ENCODE measurements at places on chromosomes 3 and 15.
A peak's percentile ranks its signal among the peaks of the same experiment; 100 is the strongest.

GRCh38 chr3:31533169-31534064 lies 692 bp downstream of the STT3B start:
- H3K4me3 ChIP-seq: peak overlapping the region; percentile 97
- no peaks in the 10 kb centered on the region for H3K4me1 ChIP-seq
- peak; percentile 46 for DNase-seq
- no peaks in the 10 kb centered on the region for H3K36me3 ChIP-seq

DNA sequence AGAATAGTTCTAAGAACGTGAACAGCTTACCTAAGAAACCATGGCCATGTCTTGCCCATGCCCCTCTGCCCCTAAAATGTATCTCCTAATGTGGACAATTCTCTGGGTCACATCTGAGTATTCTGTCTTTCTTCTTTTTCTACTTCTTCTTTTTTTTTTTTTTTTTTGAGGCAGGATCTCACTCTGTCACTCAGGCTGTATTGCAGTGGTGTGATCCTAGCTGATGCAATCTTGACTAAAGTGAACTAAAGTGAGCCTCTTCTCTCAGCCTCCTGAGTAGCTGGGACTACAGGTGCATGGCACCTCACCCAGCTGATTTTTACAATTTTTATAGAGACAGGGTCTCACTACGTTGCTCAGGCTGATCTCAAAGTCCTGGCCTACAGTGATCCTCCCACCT lies 204.8 kb upstream of the ZPLD1 start:
- H3K36me3 ChIP-seq: no peaks in the 10 kb centered on the region
- no peak for DNase-seq
- peaks cover 3% of the 10 kb centered on the region for H3K4me1 ChIP-seq
- H3K4me3 ChIP-seq: no peak overlapping the region
- no peaks in the 10 kb centered on the region for H3K27me3 ChIP-seq

- no peaks in the 10 kb centered on the region for H3K36me3 ChIP-seq
- no peaks in the 10 kb centered on the region for H3K27me3 ChIP-seq
- no peak overlapping the region for H3K27ac ChIP-seq
These were observed 9.3 kb downstream of the WWTR1 start for GRCh38 chr3:149648525-149648924.

DNA sequence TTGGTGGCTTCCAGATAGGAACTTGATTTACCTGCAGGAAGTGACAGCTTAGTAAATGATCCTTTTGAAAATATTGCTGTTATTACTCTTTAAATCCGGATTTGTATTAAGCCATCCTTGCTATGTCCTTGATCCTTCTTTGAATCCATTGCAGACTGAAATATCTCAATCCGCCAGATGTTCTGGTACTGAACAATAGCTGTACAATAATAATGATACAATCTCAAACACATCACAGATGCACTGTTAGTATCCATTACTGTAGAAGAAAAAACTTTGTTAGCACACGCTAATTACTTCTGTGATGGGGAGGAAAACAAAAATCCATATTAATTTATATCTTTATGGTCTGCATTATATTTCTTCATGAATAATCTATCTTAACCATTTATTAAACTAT lies 202.3 kb downstream of the CNTN4 start:
- H3K4me3 ChIP-seq: no peak overlapping the region
- no peak overlapping the region for H3K27ac ChIP-seq
- DNase-seq: no peak

- H3K36me3 ChIP-seq: no peaks in the 10 kb centered on the region
- H3K4me3 ChIP-seq: peak overlapping the region; percentile 97
- no peaks in the 10 kb centered on the region for H3K27me3 ChIP-seq
- no peak overlapping the region for H3K27ac ChIP-seq
These were observed 2.2 kb downstream of the FURIN start for GRCh38 chr15:90870354-90871138.

DNA sequence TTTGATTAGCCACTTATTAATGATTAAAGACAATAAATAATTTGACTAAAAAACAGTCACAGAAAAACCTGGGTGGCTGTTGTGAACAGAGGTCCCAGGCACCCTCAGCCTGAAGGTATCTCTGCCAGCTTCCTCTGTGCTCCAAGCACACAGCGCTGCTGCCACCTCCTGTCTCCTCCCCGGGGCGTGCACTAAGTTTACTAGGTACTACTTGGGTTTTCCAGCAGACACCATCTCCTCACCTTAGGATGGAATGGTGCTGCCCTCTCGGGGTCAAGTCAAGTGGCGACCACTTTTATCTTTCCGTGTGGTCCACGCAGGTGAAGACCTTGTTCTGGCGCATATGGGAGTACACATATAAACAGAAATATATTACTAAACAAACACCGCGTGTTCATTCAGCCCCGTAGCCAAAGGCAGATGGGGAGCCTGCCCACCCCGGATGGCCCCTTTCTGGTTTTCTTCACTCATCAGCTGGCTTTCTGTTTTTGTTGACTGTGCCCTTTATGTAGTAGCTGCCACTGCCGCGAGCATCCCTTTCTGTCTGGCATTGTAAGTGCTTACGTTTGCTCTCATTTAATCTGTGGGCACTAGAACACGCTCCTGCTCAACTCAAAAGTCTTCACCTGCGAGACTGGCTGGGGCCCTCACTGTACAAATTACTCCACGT lies 128.0 kb downstream of the LRIG1 start:
- DNase-seq: peak; percentile 60
- no peaks in the 10 kb centered on the region for H3K36me3 ChIP-seq
- no peaks in the 10 kb centered on the region for H3K27me3 ChIP-seq
- H3K4me1 ChIP-seq: peaks cover 12% of the 10 kb centered on the region
- no peak overlapping the region for H3K27ac ChIP-seq

DNA sequence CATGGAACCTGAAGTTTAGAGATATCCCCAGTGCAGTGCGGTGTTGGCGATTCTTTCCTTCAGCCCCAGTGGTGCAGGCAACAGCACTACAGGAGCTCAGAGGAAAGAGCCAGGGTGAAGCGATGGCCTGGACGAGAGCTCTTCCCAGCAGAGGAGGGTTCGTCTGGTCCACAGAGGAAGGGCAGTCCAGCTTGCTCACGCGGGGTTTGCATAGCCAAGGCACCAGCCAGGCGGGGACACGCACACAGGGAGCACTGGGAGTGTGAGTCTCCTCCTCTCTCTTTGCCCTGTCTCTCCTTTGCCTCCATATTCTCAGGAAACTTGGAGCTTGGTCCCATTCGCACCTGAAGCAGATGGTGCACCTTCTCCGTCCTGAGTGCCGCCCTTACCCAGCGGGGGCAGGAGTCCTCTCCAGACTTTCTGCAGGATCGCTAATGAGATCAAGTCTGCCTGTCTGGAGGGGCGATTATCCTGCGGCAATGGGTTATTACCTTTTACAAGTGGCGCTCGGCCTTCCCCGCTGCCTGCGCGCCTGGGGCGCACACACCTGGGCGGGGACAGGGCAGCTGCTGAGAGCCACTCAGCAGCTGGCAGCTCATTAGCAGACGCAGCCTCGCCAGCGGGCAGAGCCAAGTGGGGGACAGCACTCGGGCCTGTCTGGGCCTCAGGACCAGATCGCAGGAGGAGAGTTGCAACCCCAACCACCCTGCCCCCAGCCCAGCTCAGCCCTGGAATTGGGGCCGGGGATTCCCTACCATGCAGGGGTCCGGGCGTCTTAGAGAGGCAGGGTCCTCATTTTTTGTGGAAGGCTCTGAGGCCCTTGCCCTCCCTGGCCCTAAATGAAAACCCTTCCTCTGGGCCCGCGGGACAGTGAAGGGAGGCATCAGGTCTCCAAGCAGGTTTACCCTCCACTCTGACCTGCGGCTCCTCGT lies 119.0 kb upstream of the MEF2A start:
- peaks cover 9% of the 10 kb centered on the region for H3K27me3 ChIP-seq
- H3K27ac ChIP-seq: no peak overlapping the region
- H3K36me3 ChIP-seq: no peaks in the 10 kb centered on the region
- H3K4me3 ChIP-seq: no peak overlapping the region
- DNase-seq: no peak

GRCh38 chr3:187039100-187039722 lies 100.1 kb downstream of the RPL39L start:
- peaks cover 5% of the 10 kb centered on the region for H3K4me1 ChIP-seq
- no peak overlapping the region for H3K4me3 ChIP-seq
- DNase-seq: no peak
- H3K27ac ChIP-seq: no peak overlapping the region
- H3K27me3 ChIP-seq: no peaks in the 10 kb centered on the region

GRCh38 chr15:44215594-44215993 lies 20.5 kb upstream of the FRMD5 start:
- H3K4me3 ChIP-seq: no peak overlapping the region
- H3K27me3 ChIP-seq: no peaks in the 10 kb centered on the region
- DNase-seq: no peak
- H3K36me3 ChIP-seq: no peaks in the 10 kb centered on the region
- H3K4me1 ChIP-seq: no peaks in the 10 kb centered on the region
- peak overlapping the region; percentile 22 for H3K27ac ChIP-seq

DNA sequence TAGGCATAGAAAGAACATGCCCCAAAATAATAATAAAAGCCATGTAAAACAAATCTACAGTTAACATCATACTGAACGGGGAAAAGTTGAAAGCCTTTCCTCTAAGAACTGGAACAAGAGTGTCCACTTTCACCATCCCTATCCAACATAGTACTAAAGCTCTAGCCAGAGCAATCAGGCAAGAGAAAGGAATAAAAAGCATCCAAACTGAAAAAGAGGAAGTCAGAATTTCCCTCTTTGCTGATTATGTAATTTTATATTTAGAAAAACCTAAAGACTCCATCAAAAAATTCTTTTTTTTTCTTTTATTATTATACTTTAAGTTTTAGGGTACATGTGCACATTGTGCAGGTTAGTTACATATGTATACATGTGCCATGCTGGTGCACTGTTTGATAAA lies 661.6 kb upstream of the CBLB start:
- no peaks in the 10 kb centered on the region for H3K4me1 ChIP-seq
- H3K36me3 ChIP-seq: no peaks in the 10 kb centered on the region
- H3K4me3 ChIP-seq: no peak overlapping the region
- no peak for DNase-seq
- H3K27ac ChIP-seq: no peak overlapping the region
- no peaks in the 10 kb centered on the region for H3K27me3 ChIP-seq

DNA sequence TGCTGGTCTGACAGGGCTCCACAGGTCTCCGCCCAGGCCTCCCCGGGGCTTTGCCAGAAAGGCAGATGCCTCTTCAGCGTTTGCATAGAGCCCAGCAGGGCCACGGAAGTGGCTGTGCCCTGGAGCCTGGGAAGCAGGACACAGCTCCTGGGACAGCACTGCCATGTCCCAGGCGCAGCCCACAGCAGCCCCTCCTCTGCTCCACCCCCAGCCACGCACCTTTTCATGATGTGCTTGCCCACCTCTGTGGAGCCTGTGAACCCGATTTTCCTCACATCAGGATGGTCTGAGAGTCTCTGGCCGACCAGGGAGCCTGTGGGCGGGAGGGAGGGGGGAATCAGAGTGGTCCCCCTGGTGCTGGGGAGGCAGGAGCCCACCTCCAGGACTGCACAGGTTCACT lies 33.9 kb upstream of the SLC41A3 start:
- H3K27me3 ChIP-seq: no peaks in the 10 kb centered on the region
- H3K4me3 ChIP-seq: no peak overlapping the region
- no peaks in the 10 kb centered on the region for H3K36me3 ChIP-seq
- no peak for DNase-seq
- no peak overlapping the region for H3K27ac ChIP-seq

- H3K4me3 ChIP-seq: no peak overlapping the region
- H3K27me3 ChIP-seq: no peaks in the 10 kb centered on the region
- H3K27ac ChIP-seq: peak overlapping the region; percentile 77
- no peak for DNase-seq
These were observed 187.9 kb downstream of the GHSR start for GRCh38 chr3:172260381-172260780.

GRCh38 chr3:71346061-71346460 lies 237.5 kb downstream of the FOXP1 start:
- DNase-seq: no peak
- H3K36me3 ChIP-seq: no peaks in the 10 kb centered on the region
- no peak overlapping the region for H3K4me3 ChIP-seq
- H3K4me1 ChIP-seq: no peaks in the 10 kb centered on the region
- H3K27me3 ChIP-seq: no peaks in the 10 kb centered on the region
- no peak overlapping the region for H3K27ac ChIP-seq

- DNase-seq: no peak
- H3K27ac ChIP-seq: no peak overlapping the region
- no peak overlapping the region for H3K4me3 ChIP-seq
- H3K36me3 ChIP-seq: no peaks in the 10 kb centered on the region
These were observed 2.9 kb downstream of the WNT5A start for GRCh38 chr3:55484191-55484689.

- no peaks in the 10 kb centered on the region for H3K36me3 ChIP-seq
- H3K27ac ChIP-seq: no peak overlapping the region
- no peak overlapping the region for H3K4me3 ChIP-seq
- no peaks in the 10 kb centered on the region for H3K4me1 ChIP-seq
These were observed 80.9 kb upstream of the ARHGEF26 start for GRCh38 chr3:154040283-154040682.

- no peak overlapping the region for H3K27ac ChIP-seq
- no peak overlapping the region for H3K4me3 ChIP-seq
These were observed 34.6 kb downstream of the MCTP2 start for GRCh38 chr15:94265982-94266381.

DNA sequence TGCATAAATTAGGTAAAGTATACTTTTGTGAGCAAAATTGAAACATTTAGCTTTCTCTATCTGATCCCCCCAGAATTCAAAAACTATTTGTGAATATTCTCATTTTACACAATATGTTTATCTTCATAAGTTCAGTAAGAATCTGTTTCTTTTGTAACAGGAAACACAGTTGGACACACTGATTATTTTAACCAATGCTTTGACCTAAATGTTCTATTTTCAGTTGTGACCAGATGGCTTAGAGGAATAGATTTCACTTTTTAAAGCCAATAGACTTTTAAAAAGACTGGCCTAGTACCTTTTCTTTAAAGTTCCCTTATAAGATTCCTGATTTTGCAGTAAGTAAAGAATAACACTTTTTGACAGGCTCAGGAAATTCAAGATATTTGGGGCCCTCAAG lies 74.0 kb upstream of the STRIT1 start:
- H3K27me3 ChIP-seq: no peaks in the 10 kb centered on the region
- H3K36me3 ChIP-seq: no peaks in the 10 kb centered on the region
- no peaks in the 10 kb centered on the region for H3K4me1 ChIP-seq

GRCh38 chr15:48493084-48493762 lies 152.3 kb downstream of the FBN1 start:
- no peak overlapping the region for H3K4me3 ChIP-seq
- peaks cover 11% of the 10 kb centered on the region for H3K4me1 ChIP-seq
- no peaks in the 10 kb centered on the region for H3K27me3 ChIP-seq
- no peak overlapping the region for H3K27ac ChIP-seq
- H3K36me3 ChIP-seq: no peaks in the 10 kb centered on the region

DNA sequence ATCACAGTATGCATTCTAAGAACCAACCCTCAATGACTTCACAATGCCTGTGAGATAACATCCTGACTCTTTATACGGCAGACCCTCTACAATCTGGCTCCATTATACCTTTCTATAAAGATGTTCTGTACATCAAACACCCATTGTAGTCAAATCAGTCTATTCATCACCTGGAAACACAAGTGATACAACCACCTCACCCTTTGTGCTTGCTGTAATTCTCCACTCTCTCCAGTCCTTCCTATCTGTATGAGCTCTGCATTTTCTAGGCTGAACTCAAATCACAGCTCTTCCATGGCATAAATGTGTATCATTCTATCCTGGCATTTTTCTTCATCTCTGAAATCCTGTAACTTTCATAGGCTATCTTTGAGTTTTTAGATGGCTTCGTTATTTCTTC lies 539.4 kb downstream of the GRM7 start:
- H3K4me1 ChIP-seq: no peaks in the 10 kb centered on the region
- DNase-seq: no peak
- H3K4me3 ChIP-seq: no peak overlapping the region
- no peaks in the 10 kb centered on the region for H3K27me3 ChIP-seq

- H3K27me3 ChIP-seq: no peaks in the 10 kb centered on the region
- no peak overlapping the region for H3K4me3 ChIP-seq
- H3K36me3 ChIP-seq: peaks cover 4% of the 10 kb centered on the region
These were observed 35.4 kb downstream of the EHD4 start for GRCh38 chr15:41936649-41937567.
